ENCODE measurements at places on chromosomes 5 and 9.

DNA sequence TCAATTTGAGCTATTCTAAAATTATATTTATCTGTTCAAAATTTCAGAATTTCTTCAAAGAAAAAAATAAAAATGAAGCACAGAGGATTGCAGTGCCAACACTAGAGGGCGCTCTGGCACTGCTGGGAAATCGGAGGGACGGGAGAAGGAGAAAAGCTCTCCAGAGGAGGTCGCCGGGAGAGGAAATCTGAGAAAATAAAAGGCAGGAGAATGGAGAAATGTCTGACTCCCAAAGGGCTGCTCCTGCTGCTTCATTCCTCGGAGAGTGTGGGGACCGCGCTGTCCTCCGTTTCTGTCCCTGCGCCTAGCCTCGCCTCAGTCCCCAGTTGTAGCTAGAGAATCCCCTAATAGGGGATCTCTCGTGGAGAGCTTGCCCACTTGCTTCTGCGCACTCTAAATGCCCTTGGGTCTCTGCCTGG, 40.0 kb upstream of the ARSB start:
- DNase-seq, result peak; percentile 0

- no peak for DNase-seq
Measured at GRCh38 chr9:13967438-13967837, 346.5 kb downstream of the NFIB start.

DNA sequence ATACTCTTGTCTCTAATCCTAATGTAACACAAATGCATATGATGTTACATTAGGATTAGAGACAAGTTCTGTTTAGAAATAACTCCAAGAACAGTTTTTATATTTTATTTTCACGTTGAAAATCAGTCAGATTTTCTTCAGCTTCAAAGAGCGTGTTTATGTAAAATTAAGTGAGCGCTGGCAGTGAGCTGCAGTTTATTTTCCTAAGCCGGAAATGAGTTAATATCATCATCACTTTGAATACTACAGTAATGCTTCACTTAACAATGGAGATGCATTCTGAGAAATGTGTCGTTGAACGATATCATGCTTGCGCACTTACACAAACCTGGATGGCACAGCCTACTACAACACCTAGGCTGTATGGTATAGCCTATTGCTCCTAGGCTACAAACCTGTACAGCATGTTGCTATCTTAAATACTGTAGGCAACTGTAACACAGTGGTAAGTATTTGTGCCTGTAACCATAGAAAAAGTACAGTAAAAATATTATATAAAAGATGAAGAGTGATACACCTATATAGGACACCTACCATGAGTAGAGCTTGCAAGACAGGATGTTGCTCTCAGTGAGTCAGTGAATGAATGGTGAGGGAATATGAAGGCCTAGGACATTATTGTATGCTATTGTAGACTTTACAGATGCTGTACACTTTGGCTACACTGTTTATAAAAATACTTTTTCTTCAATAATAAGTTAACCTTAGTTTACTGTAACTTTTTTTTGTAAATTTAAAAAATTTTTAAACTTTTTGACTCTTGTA, 65.9 kb upstream of the C5orf46 start:
- no peak for DNase-seq

GRCh38 chr5:32172923-32173266, 1.2 kb downstream of the GOLPH3 start:
- DNase-seq, result no peak

- no peak for DNase-seq
Measured at GRCh38 chr5:172093965-172094364, 87.5 kb upstream of the FBXW11 start.

GRCh38 chr5:93580927-93581445, at the start of gene NR2F1-AS1:
Gene NR2F1-AS1, minus strand, starts transcription at chr5:93581219.
- DNase-seq, result no peak

DNA sequence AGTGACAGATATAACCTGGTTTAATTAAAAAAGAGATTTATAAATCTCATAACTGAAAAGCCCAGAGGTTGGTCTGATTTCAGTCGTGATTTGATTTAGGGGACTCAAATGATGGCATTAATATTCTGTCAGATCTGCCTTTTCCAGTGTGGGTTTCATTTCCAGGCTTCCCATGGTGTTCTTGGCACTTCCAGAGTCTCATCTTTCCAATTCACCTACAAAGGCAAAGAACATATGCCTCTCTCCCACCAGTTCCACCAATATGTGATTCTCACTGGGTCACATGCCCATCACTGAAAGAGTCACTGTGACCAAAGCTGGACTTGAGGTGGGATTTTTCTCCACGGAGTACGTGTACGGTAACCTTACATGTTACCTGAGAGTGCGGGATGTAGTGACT, 137.4 kb upstream of the IL12B start:
- DNase-seq, result no peak

- no peak for DNase-seq
Measured at GRCh38 chr5:71832812-71833715, 114.0 kb downstream of the CARTPT start.

DNA sequence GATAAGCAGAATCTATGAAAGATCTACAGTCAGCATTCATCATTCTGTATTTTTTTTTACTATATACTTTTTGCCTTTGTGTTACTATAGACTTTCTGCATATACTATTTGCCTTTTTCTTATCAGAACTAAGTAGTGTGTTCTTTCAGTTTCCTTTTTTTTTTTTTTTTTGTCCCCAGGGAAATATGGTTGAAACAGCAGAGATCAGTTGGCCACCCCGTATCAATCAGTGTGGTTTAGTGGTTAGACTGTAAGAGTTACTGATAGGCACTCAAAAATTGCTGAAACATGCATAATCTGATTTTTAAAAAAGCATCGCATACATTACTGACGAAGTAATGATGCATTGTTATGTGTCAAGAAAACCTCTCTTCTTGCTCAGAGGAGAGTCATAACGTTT, 990.8 kb upstream of the EDIL3 start:
- no peak for DNase-seq

GRCh38 chr5:33711094-33711679, 180.6 kb downstream of the ADAMTS12 start:
- DNase-seq, result no peak

GRCh38 chr9:19460243-19460642, 51.4 kb downstream of the ACER2 start:
- no peak for DNase-seq

DNA sequence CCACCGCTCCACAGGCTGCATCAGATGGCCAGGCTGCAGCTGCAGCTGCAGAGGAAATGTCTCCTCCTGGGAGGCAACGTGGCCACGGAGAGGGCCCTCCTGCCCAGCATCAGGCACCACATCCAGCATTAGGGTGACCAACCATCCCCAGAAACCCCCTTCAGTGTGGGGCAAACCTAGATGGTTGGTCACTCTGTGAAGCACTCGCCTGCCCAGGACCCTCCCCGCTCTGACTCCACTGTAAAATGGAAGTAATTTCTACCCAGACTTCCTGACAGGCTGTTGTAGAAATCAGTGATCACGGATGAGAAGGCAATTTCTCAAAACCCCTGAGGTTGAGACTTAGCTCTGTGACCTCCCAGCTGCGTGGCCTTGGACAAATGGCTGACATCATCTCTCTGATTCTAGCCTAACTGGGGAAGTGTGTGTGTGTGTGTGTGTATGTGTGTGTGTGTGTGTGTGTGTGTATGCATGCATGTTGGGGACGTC, 31.6 kb downstream of the B4GALT1 start:
- no peak for DNase-seq

GRCh38 chr9:131757549-131757948, 17.7 kb upstream of the RAPGEF1 start:
- DNase-seq, result no peak

DNA sequence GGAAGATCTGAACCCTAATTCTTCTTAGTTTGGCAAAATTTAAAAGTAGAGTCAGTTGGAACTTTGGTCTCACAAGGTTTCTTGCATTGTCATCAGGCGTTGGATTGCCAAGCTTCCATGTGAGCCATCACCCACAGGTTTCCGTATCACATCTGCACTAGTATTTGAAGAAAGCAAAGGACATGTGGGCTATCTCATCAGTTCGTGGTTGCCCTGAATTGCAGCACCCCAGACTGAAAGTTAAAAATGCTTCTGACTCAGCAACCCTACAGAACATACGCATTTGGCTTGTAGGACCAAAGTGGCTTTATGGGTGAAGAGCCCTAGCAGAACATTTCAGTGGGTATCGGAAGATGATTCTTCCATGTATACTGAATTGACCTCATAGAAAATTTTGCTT, 358.0 kb downstream of the ENC1 start:
- DNase-seq, result no peak

GRCh38 chr5:150068472-150068871, 17.9 kb downstream of the CSF1R start:
- DNase-seq, result no peak

GRCh38 chr9:107989099-107989498, 499.5 kb upstream of the KLF4 start:
- DNase-seq, result no peak

- DNase-seq, result no peak
Measured at GRCh38 chr9:75142202-75142601, 53.9 kb downstream of the OSTF1 start.

DNA sequence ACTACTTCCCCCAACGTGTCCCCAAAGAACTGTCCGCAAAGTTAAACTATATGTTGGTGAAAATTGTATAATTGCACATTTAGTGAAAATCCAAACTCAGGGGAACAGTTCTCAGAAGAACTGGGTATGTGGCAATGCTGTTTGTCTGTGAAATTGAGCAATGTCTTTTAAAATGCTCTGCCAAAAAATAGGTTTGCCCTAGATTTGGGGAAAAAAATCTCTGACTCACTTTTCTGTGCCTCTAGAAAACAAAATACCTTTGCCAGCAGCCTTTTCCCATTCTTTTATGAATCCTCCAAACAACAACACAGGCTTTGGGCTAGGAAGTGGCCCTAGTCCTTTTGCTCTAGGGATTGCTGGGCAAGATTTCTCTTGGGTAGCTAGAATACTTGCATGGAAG, 37.4 kb upstream of the ZNF608 start:
- DNase-seq, result no peak

GRCh38 chr5:169592937-169593650, 9.5 kb downstream of the SPDL1 start:
- DNase-seq, result no peak

DNA sequence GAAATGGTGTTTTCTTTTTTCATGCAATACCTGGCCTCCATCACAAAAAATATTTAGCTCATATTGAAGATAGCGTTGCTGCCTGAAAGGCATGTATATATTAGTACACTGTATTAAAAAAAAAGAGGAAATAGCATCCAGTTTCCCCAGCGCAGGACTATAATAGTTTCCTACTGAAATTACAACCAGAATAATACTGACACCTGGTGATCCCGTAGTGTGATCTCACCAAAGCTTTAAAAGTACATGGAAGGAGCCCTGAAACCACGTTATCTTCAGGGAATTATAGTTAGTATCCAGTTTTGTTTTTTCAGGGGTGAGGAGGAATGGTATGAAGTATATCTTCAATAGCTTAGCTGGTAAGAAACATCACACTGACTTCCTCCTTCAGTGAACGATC, 264.9 kb downstream of the CD180 start:
- no peak for DNase-seq

DNA sequence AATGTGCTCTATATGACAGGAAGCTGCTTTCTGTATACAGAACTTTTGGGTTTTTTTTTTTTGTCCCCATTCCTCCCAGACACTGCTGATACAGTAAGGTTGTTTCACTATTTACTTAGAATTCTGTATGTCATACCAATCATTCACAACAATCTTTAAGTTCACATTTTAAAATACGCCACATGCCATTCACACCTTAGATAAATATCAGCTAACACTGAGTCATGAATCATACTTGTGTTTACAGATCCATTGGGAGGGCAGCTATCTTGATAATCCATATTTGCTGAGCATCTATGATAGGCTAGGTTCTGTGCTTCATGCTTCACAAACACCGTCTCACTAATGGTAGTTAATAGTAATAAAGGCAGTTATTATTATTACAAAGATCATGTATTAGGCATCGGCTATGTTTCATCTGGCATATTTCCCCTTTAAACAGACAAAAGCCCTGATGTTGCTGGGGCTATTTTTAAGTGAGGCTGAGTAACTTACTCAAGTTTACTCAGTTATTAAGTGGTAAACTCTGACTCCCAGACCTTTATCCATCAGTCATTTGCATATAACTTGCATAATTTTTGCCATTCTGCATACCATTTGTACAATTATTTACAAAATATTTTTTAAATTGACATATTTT, 152.2 kb upstream of the HMHB1 start:
- DNase-seq, result no peak

DNA sequence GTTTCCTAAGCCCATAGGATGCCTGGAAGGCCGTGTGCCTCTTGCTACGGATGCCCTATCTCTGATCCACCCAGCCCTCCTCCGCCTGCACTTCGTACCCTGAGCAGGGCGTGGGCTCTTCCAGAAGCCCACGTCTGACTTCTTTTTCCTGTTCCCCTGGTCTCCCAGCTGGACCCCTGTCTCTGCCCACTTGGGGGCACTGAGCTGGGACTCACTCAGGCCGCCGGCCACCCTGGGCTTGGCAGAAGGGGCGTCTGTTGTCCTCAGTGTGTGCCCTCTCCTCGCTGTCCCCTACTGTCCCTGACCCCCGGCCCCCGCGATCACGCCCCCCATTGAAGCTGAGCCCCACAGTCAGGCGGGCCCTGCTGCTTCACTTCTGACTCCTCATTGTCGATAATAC, 22.0 kb upstream of the RXRA start:
- DNase-seq, result no peak

DNA sequence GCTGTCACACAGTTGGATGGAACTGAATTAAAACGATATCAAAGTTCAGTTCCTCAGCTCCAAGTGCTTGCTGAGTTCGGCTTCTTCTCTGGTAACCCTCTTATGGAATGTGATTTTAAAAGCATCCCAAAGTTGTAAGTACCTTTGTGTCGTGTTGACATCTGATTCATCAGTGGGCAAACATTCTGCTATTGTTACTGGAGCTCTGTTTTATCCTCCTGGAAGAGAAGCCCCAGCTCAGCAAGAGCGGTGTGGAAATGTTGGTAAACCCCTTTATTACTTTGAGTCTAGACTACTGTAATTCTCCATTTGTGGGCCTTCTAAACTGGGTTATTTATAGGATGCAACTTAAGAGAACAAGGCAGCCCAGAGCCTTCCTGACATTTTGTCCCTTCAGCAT, 699.3 kb upstream of the WWC1 start:
- no peak for DNase-seq

DNA sequence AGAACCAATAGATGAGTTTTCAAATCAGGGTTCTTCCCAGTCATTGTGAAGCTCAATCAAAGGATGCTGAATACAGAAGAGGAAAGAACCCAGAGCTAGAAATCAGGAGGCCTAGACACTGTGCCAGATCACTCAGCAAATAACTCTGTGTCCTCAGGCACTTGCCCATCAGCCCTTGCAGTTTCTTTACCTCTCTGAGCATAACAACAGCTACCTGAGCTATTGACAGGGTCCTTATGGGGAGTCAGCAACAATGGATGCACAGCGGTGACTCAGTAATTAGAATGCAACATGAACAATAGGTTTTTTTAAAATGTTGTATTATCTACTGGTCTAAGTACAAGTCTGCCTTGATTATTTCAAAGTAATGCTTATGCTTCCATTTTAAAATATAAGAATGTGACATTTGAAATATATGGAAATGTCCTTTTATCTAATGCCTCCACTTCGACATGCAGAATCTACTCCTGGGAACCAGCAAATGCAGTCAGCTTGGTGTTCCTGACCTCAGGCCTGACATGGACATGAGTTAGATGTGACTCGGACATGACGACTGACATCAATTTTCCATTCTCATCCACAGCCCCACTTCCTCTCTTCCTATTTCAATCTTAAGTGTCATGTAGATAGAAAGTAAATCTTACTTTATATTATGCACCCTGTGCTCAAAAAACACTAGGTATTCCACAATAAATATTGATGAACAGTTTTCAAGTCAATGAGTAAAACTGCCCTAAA, 155.0 kb downstream of the TLE1 start:
- no peak for DNase-seq
